ENCODE measurements at places on chromosomes 2 and 18. TPM values are rescaled to one million over a fixed set of nuclear protein-coding genes. Genes with fewer than 3 reads are reported as not detected.

POMC gene
- total RNA-seq, result 18.6 TPM

INSIG2 gene
- total RNA-seq, result 64.2 TPM

ITGA4 gene
- 6.6 TPM for total RNA-seq

NOSTRIN gene
- total RNA-seq, result 7.8 TPM

DNA sequence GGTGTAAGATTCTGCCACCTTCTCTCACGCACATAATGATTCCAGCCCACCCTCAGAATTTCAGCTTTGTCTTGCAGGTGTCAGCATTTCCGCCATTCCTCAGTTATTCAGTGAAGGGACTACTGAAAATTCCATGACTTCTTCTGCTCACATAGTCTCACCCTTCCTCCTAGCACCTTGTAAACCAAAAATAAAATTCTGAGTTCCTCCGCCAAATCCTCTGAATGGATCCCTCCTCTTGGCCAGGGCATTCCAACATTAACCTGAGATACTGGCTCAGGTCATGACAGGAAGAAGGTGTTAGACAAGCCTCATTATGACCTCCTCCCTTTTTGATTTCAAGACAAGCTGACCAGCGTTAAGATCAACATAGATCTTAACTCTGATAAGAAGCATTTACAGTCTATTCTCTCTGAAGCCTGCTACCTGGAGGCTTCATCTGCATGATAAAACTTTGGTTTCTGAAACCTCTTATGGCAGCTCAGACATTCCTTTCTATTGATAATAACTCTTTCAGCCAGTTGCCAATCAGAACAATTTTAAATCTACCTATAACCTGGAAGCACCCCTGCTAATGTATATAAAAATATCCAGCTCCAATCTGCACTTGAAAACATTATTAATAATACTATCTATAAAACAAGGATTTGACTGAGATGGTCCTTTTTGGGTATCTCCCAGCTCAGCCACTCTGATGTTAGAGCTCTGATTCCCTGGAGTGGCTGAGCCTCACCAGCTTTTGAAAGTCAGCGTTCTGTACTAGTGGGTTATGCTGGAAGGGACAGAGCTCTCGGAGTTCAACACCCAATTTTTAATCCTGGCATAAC is 136.4 kb upstream of the APCDD1 start:
- DNase-seq, result no peak

DNA sequence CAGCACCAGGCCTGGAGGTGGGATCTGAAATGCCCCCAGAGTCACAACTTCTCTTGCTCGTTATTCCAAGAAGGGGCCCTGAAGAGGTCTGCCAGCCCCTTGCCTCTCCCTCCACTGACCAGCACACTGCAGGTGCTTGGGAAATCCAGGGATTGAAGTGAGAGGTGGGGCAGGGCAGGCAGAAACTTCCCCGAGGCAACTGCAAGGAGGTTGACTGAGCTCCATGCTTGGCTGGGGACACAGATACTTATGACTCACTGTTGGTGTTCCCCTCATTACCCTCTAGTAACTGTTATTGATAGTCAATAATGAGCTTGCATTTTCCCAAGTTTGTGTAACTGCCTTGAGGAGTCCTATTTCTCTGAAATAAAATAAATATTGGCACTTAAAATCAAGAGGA is 47.5 kb downstream of the MARCO start:
- no peak for DNase-seq

DNA sequence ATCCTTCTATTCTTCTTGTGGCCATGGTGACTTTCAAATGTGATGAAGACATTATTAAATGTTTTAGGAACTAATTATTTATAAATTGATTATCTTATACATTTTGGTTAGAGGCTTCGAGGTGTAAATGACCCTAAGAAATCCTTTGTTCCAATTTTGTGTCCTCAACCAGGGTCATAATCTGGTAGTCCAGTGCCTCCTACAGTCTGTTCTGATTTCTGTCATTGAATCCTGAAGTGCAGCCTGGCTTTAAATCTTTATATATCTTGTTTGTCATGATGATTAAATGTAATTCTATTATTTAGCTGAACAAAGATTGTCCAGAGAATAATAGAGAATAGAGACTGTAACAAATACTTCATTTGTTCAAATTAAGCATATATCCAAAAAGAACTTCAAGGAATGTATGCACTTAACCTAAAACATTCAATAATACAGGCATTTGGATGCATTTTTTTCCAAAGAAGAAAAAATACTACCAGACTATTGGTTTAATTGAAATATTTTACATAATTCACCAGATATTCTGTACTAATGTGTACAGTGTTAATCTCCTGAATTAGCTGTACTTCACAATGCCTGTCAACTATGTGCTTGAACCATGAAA is 89.8 kb downstream of the PRPF40A start:
- no peak for DNase-seq

DNA sequence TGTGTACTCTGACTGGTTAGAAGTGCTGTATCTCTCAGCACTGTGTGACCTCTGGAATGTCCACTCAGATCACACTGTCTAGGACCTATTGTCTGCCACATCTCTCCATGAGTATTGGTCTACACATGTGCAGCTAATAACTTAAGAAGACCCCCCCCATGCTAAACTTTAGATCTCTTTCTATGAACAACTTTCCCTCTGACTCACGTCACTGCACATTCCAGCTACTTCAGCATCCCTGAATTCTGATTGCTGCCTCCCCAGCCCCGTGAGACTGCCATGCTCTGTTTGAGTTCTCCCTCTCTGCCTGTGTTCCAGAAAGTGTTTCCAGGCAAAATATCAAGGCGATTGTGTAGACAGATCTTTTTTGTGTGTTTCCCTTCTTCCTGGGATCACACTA is 41.8 kb downstream of the RAPGEF4 start:
- no peak for DNase-seq

DNA sequence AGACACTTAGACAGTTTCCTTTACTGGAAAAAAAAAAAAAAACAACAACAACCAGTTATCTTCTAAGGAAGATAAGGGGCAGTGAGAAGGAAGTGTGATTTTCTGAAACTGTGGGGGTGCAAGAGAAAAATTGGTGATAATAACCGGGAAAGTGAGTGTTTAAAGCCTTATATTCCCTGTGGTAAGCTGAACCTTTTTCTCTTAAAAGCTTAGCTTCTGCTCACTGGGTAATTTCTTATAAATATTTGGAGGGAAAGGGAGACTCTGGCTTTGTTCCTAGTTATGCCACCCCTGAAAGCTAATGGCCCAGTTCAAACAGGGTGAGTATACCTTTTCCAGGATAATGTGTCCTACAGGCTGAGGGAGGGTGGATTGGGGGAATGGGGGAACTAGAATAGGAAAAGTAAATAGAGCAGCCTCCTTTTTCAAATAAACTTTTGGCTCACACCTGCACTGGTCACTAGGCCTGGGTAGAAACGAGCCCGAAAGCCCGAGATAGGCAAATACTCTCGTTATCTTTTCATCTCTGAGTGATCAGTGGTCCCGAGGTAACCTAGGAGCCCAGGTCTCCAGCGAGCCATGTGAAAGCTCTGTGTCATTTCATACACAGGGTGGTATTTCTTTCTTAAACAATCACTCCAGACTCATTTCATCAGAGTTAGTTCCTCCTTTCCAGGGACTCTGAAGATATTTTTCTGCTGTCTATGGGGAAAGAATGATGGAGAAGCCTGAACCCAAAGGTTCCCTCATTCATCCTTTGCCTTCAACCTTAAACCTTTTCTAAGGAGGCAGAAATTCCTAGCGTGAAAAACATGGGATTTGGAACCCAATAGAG is 15.5 kb upstream of the SRBD1 start:
- no peak for DNase-seq

DNA sequence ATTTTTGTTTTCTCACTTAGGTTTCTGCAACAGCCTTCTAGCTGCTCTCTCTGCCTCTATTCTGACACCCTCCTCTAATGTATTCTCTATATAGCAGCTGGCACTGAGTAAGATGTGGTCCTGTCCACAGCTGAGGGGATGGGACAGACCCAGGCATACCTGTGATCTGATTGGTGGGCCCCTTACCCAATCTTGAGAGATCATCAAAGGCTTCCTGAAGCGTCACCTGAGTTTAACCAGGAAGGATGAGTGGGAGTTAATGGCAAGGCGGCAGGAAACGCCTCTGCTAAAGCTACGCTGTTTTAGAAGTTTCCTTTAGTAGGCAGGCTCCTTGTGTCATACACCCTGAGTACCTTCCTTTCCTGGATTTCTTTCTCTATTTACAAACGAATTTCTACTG is 5.7 kb upstream of the TET3 start:
- no peak for DNase-seq

DNA sequence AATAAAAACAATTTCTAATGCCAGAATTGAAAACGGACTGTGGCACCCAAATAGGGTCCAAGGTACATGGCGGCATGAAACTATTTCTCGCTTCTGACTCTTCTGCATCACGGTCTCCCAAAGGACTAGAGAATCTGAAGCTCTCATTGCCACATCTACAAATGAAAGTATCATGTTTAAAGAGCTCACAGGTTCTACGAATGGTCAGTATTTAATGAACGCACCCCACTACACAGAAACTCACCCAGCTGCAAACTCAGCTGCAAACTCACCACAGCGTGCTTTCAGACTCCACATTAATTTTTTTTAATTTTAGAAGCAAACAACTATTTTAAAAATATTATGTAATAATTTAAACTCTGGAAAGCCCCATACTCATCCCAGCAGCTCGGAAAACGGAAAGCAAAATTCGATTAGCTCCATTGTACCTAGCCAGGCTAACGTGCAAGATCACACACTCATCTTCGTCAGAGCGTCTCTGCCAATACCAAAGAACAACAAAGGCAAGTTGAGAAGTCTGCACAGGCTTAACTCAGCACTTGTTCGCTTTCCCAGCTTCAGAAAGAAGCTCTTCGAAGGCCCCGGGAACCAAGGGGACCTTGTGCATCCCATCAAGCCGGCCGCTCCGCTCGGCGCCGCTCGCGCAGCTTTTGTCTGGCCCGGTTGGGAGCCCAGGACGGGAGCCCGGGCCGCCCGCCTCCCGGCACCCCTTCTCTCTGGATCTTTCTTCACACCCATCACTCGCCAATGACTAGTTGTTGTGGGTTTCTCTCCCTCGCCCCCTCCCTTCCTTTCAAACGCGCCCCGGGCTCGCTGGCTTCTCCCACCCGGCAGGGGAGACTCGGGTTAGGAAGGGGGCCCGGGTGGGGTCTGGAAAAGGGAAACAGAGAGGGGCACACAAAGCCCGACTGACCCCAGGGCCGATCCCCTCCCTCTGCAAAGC is 785 bp downstream of the CLASP1 start:
- peak; percentile 79 for DNase-seq

- DNase-seq, result no peak
Measured at GRCh38 chr18:64183665-64184064, 34.8 kb upstream of the LINC00305 start.

DNA sequence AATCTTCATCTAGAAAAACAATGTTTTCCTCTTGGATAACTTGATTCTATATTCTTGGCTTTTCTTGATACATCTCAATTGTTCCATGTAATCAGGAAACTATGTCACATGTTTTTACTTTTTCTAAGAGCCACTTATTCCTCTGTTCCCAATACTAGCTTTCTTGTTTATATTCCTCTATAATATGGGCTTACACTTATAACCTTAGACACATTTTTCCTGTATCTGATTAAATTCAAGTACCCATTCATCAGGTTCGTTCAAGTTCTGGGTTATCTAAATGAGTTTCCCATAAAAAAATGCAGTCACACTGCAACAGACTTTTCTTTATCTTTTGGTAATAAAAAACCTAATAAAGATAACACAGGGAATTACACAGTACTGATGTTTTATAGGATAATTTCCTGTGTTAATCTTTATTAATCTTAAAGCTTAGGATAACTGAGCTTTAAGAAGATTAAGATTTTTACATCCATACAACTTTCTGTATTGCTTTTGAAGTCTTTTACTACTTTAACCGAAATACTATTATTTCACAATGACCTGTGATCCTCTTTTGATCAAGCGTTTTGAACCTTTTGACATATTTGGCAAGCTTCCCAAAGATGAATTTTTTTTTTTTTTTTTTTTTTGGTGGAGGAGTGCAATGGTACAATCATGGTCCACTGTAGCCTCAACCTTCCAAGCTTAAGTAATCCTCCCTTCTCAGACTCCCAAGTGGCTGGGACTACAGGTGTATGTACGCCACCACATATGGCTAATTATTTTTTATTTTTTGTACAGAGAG is 44.3 kb upstream of the C2orf66 start:
- DNase-seq, result no peak

- no peak for DNase-seq
Measured at GRCh38 chr2:2116657-2117056, 214.4 kb downstream of the MYT1L start.

GRCh38 chr2:237473878-237474441 is 13.1 kb upstream of the MLPH start:
- DNase-seq, result no peak

Measured in ascending aorta (tissue), 2 donors.